ENCODE measurements at places on chromosomes 16 and 17. TPM values are rescaled to one million over a fixed set of nuclear protein-coding genes. Genes with fewer than 3 reads are reported as not detected.

DNA sequence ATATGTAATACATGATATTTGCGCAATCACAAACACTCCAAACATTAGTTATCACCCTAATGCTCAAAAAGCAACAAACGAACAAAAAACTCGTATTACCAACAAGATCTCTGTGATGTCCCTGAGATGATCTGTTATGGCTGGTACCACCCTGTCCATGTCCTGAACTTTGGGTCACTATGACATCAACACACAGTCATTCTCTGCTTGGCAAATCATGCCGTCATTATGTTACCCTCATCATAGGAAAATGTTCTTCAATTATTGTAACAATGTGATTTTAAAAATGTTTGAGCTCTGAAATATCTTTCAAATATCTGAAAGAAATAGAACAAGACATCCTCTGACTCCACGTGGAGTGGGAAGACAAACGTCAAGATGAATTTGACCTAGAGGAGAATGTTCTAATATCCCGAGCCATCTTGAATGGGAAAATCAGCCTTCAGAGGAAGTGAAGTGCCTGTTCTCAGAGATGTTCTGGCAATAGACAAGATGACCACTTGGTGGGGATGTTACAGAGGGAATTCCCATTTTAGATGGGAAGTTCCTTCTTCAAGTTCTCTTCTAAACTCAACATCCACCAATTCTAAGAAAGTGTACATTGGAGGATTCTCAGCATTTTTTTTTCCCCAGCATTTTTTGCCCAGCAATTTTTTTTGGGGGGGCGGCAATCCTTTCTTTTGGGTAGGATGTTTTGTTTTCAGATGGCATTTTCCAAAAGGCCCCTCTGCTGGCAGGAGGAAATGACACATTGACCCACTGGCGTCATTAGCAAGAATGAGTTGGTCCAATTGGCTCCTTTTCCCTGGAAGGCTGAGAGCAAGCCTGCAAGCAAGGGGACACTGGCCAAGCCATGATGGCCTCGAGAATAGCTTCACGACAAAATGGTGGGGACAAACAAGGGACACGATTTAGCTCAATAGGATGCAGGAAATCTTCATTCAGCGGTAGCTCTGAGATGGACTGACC is 3.7 kb upstream of the HSD17B2 start:
- DNase-seq = no peak

The DPEP1 gene
- not detected for total RNA-seq

The KRT33A gene
- total RNA-seq = not detected

The CX3CL1 gene
- total RNA-seq = 1.2 TPM

- DNase-seq = no peak
Measured at GRCh38 chr17:45292696-45293412, 24.0 kb downstream of the MAP3K14 start.

- DNase-seq = no peak
Measured at GRCh38 chr16:81746566-81746965, 32.5 kb upstream of the PLCG2 start.

The SPATA32 gene
- total RNA-seq = 0.21 TPM

- no peak for DNase-seq
Measured at GRCh38 chr16:23334950-23335349, 32.8 kb downstream of the SCNN1B start.

The C1QL1 gene
- not detected for total RNA-seq

The ALDH3A2 gene
- total RNA-seq = 27.8 TPM

- DNase-seq = no peak
Measured at GRCh38 chr16:28205117-28205899, 6.5 kb downstream of the XPO6 start.

GRCh38 chr17:82793974-82794630 is 42.2 kb downstream of the TBCD start:
- no peak for DNase-seq

The CMTM2 gene
- not detected for total RNA-seq

- DNase-seq = no peak
Measured at GRCh38 chr17:51434434-51435170, 174.3 kb downstream of the UTP18 start.

- no peak for DNase-seq
Measured at GRCh38 chr16:3963203-3963602, 82.7 kb upstream of the CREBBP start.

All from GM12878 (cell line).